ENCODE measurements at places on chromosomes 2 and 18.

DNA sequence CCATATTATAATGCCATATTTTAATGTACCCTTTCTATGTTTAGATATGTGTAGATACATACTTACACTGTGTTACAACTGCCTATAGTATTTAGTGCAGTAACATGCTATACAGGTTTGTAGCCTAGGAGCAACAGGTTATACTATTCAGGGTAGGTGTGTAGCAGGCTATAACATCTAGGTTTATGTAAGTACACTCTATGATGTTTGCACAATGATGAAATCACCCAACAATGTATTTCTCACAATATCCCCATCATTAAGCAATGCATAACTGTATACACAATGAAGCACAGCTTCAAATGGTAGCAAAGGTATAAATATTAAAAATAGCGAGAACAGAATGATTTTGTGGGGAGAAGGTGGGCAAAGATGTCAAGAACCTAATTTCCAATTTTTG, 117.8 kb downstream of the DYM start:
- DNase-seq: no peak

DNA sequence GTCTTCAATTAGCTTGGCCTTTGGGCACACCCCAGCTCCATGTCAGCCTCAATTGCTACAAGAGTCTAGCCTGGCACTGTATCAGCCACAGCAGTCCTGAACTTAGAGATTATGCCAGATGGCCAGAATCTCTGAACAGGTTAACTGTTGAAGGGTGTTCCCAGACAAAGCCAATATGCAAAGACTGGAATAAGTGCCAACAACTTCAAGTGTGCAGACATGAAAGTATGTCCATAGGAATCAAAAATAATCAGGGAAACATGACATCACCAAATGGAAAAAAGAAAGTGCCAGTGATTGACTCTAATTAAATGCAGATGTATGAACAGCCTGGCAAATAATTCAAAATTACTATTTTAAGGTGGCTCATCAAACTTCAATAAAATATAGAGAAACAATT, 98.5 kb upstream of the DOCK10 start:
- no peak for DNase-seq

GRCh38 chr2:144621266-144621665, 101.3 kb upstream of the ZEB2 start:
- no peak for DNase-seq

DNA sequence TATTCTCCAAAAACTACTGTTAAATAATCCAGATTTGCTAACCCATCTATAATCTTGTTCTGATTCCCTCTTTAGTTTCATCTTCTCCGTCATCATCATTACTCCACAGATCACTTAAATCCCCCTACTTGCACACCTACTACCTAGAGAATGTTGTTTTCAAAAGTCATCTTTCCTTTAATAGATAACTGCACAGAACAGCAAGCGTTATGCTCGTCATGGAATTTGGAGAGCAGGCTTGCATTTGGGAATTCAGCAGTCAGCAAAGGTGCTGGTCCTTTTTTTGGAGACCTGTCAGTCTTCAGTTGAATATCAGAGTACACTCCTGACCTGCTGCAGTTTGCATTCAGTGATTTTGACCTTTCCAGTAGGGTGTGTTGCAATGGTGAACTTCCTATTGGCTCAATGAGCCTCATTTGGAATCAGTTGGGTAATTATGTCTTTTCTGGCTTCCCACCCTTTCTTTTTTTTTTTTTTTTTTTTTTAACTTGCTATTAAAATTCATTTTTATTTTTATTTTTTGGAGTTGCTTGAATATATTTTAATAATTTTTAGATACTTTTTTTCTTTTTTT, 110.6 kb downstream of the HNRNPLL start:
- DNase-seq: no peak

DNA sequence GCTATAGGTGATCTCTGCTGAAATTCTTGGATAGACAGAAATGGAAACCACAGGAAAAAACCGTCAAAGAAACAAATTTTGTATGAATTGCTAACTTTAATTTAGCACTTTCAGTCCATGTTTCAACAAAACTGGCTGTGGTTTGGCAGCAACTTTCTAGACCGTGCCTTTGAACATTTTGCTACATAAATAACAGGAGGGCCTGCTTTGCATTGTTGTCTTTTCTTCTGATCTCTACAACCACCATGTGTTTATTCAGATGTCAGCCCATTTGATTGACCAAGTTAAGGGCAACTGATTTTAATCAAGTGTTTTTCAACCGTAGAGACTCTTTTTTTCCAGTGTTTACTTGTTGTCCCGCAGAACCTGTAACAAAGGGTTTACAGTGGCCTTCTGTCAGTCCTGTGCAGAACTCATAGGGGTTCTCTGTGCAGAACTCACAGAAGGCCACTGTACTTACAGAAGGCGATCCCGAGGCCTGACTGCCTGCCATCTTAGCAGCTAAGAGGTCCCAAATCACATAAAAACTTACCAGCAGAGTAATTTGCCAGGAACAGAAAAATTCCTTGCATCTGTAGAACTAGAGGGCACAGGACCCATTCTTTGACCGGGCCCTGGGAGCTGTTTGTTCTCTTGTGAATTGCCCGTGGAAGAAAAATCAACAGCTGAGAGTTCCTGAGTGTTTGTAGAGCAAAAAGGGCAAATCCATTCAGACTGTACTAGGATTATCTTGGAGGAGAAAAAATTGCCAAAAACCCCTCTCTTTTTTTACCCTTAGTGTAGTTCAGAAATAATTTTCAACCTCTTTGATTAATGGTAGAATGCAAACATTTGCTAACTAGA, 120.6 kb downstream of the PRKRA start:
- DNase-seq: no peak

DNA sequence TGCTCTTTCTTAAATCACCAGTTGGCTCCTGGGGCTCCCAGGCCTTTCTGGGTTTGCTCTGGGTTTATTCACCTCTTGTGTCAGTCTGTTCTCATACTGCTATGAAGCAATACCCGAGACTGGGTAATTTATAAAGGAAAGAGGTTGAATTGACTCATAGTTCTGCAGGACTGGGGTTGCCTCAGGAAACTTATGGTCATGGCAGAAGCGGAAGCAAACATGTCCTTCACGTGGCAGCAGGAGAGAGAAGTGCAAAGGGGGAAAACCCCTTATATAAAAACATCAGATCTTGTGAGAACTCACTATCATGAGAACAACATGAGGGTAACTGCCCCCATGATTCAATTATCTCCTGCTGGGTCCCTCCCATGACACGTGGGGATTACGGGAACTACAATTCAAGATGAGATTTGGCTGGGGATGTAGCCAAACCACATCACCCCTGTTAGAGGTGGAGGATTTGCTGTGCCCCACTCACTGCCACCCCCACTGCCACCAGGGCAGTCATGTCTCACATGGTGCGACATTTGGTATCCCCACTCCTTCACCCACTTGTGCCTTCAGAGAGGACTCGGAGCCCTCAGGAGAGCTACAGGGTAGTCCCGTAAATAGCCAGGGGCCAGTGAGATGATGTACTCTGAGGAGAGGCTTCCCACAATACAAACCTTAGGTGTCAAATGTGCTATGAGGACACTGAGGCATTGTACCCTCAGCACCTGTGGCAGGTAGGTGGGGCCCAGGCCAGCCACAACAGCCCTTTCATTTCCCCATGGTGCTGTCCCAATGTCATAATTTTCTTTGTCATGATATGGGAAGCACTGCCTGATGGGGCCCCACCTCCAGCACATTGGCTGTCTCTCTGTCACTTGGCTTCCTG, 35.7 kb downstream of the CDC42EP3 start:
- DNase-seq: peak; percentile 48

GRCh38 chr2:23803965-23804542, 122.9 kb downstream of the ATAD2B start:
- DNase-seq: no peak

DNA sequence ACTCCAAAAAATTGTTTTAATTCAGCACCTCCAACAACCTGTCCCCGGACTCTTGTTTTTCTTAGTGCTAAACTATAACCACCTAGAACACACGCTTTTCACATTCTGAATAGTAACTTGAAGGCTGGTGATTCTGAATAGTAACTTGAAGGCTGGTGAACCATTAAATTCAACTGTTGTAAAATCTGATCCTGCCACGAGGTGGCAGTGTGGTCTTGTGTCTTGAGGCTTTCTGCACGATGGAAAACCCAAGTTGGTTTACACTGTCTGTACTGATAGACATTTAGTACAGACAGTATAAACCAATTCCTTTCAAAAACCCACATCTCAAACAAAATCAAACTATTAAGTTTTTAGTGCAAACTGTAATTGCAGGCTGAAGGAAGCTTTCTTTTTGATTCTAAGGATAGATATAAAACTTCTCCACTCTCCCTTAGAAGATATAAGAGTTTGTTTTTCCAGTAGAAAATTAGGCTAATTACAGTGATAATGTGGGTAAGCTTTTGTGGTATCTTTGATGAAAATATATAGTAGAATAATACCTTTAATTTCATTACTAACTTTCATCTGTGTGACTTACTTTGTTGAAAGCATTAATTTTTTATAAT, 57.6 kb downstream of the VAPA start:
- peak; percentile 51 for DNase-seq

DNA sequence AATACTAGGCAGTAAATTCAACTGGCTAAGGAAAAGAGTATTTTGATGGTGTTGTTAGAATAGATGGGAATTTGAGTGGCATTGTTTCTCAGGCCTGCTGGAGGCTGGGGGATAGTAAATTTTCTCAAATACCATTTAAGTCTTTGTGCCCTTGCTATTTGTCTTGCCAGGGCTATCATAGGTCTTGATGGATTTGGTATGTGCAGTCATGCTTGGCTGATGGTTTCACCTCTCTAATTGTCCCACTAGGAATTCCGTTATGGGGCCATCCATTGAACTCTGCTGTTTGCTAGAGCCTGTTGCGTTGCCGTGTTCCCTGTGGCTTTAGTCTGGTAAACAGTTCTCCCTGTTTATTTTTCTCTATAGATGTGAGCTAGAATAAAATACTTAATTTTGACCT, 438.1 kb upstream of the FAM98A start:
- no peak for DNase-seq
